ENCODE measurements at places on chromosomes 1 and 21. TPM values are rescaled to one million over a fixed set of nuclear protein-coding genes. Genes with fewer than 3 reads are reported as not detected.

Gene BMP8B
- 0.20 TPM for total RNA-seq

Gene PAX7
- total RNA-seq, result not detected

- no peaks in the 10 kb centered on the region for H3K27me3 ChIP-seq
- DNase-seq, result no peak
Observed at GRCh38 chr1:152654110-152654509, 9.1 kb upstream of the LCE2D start.

DNA sequence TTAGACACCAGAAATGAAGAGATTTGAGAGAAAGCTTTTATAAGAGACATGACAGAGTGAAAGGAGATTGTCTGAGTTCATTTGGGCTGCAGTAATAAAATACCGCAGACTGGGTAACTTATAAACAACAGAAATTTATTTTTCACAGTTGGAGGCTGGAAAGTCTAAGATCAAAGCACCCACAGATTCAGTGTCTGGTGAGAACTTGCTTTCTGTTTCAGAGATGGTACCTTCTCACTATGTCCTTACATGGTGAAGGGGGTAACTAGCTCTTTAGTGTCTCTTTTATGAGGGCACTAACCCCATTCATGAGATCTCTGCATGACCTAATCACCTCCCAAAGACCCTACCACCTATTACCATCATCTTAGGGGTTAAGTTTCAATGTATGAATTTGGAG is 30.9 kb upstream of the FCRL4 start:
- no peaks in the 10 kb centered on the region for H3K36me3 ChIP-seq
- H3K4me3 ChIP-seq, result no peak overlapping the region

DNA sequence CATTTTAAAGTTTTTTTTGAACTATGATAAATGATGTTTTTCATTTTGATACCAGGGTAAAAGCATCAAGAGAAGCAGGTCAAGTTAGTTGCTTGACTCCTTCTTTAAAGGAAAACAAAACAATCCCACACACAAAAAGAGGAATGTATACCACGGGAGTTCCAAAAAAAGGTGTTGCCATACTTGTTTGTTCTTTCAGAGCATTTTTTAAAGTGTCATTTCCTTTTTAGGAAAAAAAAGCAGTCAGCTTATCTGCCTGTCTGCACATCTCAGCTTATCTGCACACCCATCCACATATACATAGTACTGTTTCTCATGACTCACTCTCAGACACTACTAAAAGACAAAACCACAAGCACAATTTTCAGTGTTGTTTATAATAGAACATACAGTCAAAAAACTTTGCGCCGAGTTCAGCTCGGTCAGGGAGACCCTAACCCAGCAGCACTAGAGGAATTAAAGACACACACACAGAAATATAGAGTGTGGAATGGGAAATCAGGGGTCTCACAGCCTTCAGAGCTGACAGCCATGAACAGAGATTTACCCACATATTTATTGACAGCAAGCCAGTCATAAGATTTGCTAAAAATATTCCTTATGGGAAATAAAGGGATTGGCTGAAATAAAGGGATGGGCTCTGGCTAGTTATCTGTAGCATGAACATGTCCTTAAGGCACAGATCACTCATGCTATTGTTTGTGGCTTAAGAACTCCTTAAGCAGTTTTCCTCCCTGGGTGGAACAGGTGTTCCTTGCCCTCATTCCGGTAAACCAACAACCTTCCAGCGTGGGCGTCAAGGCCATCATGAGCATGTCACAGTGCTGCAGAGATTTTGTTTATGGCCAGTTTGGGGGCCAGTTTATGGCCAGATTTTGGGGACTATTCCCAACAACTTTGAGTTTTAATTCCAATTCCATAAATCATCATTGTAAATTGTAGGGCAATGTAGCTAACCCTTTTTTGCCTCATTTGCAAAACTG is 11.4 kb upstream of the MNDA start:
- DNase-seq, result no peak
- no peak overlapping the region for H3K4me3 ChIP-seq
- H3K36me3 ChIP-seq, result no peaks in the 10 kb centered on the region

DNA sequence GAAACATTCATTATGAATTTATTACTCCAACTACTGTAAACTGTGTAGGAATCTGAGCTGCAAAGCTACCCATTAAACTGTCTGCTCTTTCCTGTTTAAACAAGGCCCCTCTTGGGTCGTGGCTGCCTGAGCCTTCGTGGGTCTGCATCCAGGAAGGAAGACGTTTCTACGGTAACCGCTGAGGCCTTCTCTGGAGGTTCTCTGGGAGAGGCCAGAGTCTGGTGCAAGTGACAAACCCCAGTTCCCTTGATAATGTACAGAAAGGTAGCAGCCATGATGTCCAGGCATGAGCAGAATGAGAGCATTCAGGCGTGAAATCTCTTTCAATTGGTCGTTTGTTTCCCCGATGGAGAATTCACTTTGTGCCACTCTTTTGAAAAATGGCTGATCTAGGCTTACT is 350.2 kb downstream of the PLPP3 start:
- H3K27me3 ChIP-seq, result no peaks in the 10 kb centered on the region
- H3K4me3 ChIP-seq, result no peak overlapping the region
- H3K4me1 ChIP-seq, result no peaks in the 10 kb centered on the region
- DNase-seq, result no peak
- H3K36me3 ChIP-seq, result no peaks in the 10 kb centered on the region

DNA sequence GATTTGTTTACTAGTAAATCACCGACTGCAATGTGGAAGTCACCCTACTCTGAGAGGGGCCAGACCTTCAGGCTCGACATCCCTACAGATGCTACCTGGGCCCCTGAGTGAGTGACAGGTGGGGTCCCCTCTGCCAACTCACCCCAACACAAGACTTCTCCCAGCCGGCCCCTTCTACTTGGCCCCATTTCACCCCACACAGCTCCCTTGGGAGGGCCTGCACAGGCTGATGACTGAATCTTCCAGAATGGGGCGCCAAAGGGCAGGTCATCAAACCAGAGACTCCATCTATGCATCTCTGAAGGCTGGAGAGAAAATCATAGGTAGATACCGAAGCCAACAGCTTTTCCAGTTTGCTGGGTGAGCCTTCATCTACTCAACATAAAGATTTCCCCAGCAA is 9.4 kb upstream of the S100A8 start:
- no peak for DNase-seq
- H3K4me1 ChIP-seq, result no peaks in the 10 kb centered on the region
- no peak overlapping the region for H3K27ac ChIP-seq

DNA sequence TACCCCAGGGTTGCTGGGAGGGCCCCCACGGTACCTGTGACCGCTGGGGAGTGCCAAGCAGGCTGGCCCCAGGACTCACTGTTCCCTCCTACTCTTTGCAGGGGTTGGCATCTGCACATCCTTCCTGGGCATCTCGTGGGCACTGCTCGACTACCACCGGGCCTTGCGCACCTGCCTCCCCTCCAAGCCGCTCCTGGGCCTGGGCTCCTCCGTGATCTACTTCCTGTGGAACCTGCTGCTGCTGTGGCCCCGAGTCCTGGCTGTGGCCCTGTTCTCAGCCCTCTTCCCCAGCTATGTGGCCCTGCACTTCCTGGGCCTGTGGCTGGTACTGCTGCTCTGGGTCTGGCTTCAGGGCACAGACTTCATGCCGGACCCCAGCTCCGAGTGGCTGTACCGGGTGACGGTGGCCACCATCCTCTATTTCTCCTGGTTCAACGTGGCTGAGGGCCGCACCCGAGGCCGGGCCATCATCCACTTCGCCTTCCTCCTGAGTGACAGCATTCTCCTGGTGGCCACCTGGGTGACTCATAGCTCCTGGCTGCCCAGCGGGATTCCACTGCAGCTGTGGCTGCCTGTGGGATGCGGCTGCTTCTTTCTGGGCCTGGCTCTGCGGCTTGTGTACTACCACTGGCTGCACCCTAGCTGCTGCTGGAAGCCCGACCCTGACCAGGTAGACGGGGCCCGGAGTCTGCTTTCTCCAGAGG is 6.8 kb downstream of the XKR8 start:
- no peak overlapping the region for H3K4me3 ChIP-seq
- no peaks in the 10 kb centered on the region for H3K4me1 ChIP-seq
- H3K27ac ChIP-seq, result no peak overlapping the region
- DNase-seq, result peak; percentile 13

GRCh38 chr1:22365331-22366295 is 86.0 kb upstream of the ZBTB40 start:
- H3K4me3 ChIP-seq, result no peak overlapping the region
- H3K4me1 ChIP-seq, result no peaks in the 10 kb centered on the region
- H3K36me3 ChIP-seq, result no peaks in the 10 kb centered on the region
- no peaks in the 10 kb centered on the region for H3K27me3 ChIP-seq
- H3K27ac ChIP-seq, result no peak overlapping the region
- DNase-seq, result no peak

DNA sequence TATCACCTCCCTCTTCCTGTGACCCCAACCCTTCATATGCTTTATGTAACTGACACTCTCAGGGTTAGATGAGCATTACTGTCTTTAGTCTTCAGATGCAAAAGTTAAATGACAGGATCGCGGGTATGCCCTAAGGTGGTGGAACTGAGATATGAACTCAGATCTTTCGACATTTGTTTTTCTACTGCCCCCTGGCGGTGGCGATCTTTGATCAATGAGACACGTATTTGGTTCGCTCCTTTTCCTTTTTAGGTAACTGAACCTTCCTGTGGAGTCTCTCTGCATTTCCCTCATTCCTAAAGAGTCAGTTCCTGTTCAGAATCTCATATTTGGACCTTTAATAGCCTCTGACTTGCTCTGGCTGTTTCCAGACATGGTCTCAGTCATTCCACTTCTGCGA is 47.8 kb upstream of the ZP4 start:
- no peaks in the 10 kb centered on the region for H3K27me3 ChIP-seq
- no peaks in the 10 kb centered on the region for H3K36me3 ChIP-seq
- DNase-seq, result no peak
- no peak overlapping the region for H3K4me3 ChIP-seq
- H3K4me1 ChIP-seq, result no peaks in the 10 kb centered on the region

GRCh38 chr1:9721606-9722377 is 70.3 kb downstream of the PIK3CD start:
- H3K27ac ChIP-seq, result no peak overlapping the region
- H3K27me3 ChIP-seq, result no peaks in the 10 kb centered on the region
- H3K36me3 ChIP-seq, result no peaks in the 10 kb centered on the region
- DNase-seq, result no peak

Gene GSTM5
- total RNA-seq, result 18.8 TPM

DNA sequence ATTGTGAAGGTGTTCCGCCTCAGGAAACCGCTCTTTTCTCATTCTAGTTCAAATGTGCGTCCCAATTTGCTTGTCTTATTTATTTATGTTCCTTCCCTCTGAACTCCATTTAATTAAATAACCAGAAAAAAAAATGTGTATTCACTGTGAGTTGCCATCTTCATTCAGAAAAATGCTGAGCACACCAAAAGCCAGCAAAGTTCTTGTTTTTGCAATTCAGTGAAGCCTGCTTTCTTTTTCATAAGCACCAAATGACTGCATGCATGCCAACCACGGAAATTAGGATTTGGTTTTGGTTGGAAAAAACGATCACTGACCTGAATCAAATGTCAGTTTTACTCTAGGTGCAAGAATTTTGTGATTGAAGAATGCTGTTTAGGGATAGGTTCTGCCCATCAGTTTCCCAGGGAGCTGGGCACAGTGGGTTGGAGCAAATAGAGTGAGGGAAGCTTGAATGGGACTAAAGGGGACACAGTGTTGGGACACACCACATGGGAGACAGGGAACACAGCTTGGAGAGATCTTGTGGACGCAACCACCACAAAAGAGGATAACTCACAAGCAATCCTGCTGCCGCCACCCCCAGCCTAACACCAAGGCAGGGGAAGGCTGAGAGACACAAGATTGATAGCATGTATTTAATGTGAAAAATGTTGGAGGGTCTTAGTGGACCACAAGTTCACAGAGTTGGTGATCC is 183.4 kb upstream of the GALNT2 start:
- H3K4me3 ChIP-seq, result no peak overlapping the region
- no peaks in the 10 kb centered on the region for H3K4me1 ChIP-seq
- no peaks in the 10 kb centered on the region for H3K36me3 ChIP-seq
- no peak for DNase-seq
- H3K27ac ChIP-seq, result no peak overlapping the region
- H3K27me3 ChIP-seq, result no peaks in the 10 kb centered on the region
